Inflammatory macrophage (primary cell): ENCODE measurements at places on chromosomes 2 and 18.
A peak's percentile ranks its signal among the peaks of the same experiment; 100 is the strongest.

- DNase-seq = peak; percentile 62
Observed at GRCh38 chr2:165794536-165794928, 485 bp upstream of the GALNT3 start.

DNA sequence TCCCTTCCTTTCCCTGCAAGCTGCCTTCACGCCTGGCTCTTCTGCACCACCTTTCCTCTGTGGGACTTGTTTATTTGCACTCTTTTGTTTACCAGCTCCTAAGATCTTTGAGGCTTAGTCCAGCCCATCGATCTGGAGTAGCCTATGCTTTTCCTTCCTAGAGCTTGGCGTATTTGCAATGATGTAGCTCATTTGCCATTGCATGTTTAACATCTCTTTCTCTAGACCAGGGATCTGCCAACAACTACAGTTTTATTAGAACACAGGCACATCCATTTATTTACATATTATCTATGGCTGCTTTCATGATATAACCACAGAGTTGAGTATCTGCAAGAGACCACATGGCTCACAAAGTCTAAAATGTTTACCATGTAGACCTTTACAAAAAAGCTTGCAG, 150.4 kb downstream of the RAPGEF4 start:
- DNase-seq = no peak

GRCh38 chr2:28009732-28010131, 119.2 kb downstream of the BABAM2 start:
- no peak for DNase-seq

DNA sequence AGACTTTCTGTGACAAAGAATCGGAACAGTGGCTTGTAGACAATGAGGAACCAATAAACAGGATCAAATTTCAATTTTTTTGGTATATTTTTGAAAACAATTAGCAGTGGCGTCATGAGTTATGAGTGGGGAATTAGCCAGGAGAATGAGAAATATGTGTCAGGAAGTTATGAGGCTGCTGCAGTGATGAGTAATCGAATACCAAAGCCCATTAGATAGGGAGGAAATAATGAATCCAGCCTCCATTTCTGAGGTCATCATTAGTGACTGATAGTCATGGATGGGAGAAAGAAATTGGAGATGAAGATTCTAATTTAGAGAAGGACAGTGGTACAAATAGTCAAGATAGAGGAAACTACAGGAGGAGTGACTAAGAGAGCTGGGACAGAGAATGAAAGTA, 673.1 kb upstream of the VRK2 start:
- no peak for DNase-seq

GRCh38 chr2:74347742-74348141, 4.5 kb upstream of the SLC4A5 start:
- DNase-seq = no peak

GRCh38 chr2:37720533-37721200, 49.2 kb upstream of the CDC42EP3 start:
- DNase-seq = no peak

DNA sequence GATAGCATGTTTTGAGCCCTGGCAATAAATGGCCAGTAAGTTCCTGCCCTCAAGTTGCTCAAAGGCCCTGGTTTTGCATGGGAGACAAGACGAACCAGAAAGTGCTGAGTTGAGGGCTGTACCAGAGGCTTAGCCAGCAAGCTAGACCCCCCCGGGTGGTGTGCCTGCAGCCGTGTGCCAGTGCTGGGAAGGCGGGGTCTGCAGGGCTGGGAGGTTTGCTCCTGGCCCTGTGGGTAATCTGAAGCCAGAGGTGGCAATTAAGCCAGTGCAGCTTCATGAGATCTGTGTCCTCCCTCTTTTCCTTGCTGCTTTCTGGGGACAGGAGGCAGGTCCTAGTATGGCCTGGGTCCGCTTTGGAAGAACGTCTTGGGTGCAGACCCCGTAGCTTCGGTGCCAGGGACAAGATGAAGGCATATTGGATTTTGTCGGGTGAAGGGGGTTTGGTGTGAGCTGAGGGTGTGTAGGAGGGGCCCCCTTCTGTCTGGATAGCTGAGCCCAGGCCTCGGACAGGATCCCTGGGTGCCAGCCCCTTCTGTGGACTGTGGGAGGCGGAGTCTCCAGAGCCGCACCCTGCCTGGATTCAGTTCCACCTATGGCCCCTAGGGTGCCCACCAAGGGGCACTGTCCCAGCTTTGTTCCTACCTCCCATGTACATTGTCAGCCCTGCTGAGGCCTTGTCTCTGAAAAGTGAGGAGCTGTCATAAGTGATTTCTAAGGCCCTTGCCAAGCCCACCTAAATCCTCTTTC, 15.6 kb downstream of the ATOH8 start:
- no peak for DNase-seq

- no peak for DNase-seq
Observed at GRCh38 chr2:236847538-236848263, 238.0 kb upstream of the COPS8 start.

DNA sequence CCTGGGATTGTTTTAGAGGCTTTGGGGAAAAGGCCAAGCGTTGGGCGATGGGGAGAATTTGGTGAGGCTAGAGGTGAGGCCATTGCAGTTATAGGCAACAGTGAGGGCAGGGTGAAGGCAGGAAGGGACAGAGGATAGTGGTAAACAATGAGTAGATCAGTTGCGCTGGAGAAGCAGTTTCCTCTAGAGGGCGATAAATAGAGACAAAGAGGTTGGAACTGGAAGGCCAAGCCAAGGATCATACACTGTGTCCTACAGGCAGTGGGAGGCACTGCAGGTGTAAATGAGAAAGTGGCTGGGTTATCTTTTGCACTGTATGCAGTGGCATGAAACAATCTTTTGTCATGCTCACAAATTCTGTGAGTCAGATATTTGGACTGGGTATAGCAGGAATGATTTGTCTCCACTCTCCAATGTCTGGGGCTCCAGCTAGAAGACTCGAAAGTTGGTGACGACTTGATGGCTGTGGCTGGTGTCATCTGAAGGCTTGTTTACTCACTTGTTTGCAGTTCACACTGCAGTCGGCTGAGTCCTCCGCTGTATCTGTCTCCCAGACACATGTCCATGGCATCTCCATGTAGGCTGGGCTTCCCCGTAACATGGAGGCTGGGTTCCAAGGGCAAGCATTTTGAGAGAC, 82.1 kb downstream of the TNP1 start:
- peak; percentile 71 for DNase-seq

- no peak for DNase-seq
Observed at GRCh38 chr18:6650747-6651146, 78.8 kb upstream of the ARHGAP28 start.

DNA sequence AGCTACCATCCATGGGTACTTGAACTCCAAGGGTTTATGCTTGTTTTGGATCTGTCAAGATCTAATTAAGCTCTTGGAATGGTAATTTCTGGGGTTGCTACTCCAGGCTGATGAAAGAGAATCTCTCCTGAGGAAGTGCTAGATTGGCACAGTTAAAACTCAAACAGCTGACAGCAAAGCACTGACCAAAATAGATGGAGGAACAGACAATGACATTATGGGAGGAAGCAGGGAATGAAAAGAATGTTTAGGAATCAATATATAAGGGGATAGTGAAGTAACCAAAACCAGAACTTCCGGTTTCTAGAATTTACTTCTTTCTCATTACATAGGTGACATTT, 6.3 kb downstream of the THUMPD2 start:
- no peak for DNase-seq

GRCh38 chr2:160890667-160891352, 269.4 kb upstream of the TANK start:
- no peak for DNase-seq

- DNase-seq = no peak
Observed at GRCh38 chr18:42141439-42141838, 186.4 kb downstream of the PIK3C3 start.

DNA sequence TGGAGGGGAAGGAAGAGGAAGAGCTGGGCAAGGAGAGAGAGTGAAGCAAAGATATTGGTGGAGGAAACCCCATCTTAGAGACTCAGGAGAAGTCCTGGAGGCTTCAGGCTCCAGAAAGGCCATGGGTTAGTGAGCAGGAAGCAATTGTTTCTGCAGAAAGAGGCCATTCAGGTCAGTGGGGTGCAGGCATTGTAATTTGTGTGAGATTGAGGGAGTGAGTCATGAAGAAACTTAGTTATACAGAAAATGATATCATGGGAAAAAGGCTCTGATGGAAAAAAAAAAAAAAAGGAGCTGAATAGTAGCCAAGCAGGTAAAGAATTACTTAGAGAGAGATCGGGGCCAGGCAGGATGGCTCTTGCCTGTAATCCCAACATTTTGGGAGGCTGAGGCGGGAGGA, 4.0 kb downstream of the EMILIN2 start:
- DNase-seq = no peak
